ENCODE measurements at places on chromosomes 1 and 21.
A peak's percentile ranks its signal among the peaks of the same experiment; 100 is the strongest.

- no peak for DNase-seq
Observed at GRCh38 chr1:192518700-192519099, 56.9 kb upstream of the RGS1 start.

DNA sequence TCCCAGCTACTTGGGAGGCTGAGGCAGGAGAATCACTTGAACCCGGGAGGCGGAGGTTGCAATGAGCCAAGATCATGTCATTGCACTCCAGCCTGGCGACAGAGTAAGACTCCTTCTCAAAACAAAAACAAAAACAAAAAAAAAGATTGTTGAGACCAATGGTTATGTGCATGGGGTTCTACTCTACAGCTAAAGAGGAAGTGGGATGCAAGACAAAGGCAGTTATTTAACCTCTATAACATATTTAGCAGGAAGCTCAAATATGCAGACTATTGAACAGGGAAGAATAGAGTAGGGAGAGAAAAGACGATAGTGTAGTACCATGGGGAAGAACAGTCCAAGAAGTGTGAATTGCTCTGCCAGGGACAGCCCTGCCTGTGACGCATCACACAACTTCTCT lies 227.7 kb downstream of the SMYD3 start:
- no peak for DNase-seq

GRCh38 chr1:181656491-181656890 lies 173.2 kb downstream of the CACNA1E start:
- DNase-seq: no peak

- no peak for DNase-seq
Observed at GRCh38 chr1:204932573-204932909, 61.9 kb downstream of the NFASC start.

DNA sequence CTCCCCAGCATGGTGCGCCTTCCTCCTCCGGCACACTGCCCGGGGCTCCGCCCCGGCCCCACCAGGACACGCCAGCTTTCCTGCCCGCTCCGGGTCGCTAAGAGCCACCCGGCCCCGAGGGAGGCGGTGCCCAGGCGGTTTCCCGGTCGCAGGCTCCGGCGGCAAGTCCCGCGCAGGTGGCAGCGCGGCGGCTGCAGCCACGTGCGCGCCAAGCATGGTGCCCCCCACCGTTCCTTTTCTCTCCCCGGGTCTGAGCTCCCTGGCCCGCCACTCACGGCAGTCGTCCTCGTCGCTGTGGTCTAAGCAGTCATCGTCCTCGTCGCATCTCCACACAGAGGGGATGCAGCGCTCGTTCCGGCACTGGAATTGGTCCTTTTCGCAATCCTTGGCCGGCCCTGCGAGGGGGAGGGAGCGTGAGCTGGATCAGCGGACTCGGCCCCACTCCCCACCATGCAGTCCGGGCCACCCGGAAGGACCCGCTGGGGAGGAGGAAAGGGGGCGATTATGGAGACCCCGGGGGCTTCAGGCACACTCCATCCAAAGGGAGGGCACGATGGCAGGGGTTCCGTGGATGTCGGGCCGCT lies 1.2 kb downstream of the LRP8 start:
- peak; percentile 19 for DNase-seq

GRCh38 chr1:155776414-155776813 lies 80.6 kb downstream of the GON4L start:
- DNase-seq: no peak

DNA sequence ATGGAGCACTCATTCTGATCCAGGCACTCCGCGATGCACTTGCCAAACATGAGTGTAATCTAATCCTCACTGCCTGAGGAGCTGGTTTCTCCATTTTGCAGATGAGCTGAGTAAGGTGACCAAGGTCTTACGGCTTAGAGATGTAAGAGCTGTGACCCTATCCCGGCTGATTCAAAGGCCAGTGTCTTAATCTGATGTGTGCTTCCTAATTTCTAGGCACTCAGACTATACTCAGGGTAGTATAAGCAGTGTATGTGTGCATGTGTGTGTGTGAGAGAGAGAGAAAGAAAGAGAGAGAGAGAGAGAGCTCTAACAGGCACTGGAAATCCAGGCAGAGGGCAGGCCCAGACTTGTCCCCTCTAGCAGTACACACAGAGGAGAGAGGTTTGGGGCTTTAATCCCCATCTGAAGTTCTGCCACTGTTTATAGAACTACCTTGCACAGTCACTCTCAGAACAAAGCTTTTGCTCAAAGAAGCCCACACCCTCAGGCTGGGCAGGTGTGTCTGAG lies 188.2 kb downstream of the ZBTB18 start:
- no peak for DNase-seq

DNA sequence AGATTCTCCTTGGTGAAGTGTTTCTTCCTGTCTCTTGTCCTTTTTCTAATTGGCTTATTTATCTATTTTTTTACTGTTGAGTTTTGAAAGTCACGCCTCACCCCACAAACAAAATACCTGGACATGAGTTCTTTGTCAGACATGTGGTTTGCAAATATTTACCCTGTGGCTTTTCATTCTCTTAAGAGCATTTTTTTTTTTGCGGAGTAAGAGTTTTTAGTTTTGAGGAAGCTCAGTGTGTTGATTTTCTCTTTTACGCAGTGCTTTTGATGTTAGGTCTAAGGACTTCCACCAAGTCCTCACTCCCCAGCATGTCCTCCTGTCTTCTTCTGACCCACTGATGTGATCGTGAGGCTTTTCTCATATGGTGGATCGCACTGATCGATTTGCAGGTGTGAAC lies 7.6 kb downstream of the DFFB start:
- DNase-seq: no peak

- DNase-seq: no peak
Observed at GRCh38 chr1:43270421-43271095, 775 bp downstream of the TMEM125 start.

- peak; percentile 13 for DNase-seq
Observed at GRCh38 chr1:230426246-230427093, at the start of gene PGBD5. PGBD5 (minus strand) TSS chr1:230426332; CDS start chr1:230425928, 404 bp downstream.

DNA sequence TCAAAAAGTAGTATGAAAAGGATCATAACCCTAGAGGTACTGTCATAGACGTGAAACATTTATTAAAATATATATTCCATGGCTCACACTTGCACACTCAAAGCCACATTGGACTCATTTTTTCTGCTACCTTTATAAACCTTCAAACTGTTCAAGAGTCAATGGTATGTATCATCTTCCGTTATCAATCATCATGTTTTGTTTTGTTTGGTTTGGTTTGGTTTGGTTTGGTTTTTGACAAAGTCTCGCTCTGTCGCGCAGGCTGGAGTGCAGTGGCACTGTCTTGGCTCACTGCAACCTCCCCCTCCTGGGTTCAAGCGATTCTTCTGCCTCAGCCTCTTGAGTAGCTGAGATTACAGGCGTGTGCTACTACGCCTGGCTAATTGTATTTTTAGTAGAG lies 1.8 kb downstream of the IFNAR2 start:
- no peak for DNase-seq

- DNase-seq: no peak
Observed at GRCh38 chr1:203521074-203521794, 27.3 kb downstream of the OPTC start.

DNA sequence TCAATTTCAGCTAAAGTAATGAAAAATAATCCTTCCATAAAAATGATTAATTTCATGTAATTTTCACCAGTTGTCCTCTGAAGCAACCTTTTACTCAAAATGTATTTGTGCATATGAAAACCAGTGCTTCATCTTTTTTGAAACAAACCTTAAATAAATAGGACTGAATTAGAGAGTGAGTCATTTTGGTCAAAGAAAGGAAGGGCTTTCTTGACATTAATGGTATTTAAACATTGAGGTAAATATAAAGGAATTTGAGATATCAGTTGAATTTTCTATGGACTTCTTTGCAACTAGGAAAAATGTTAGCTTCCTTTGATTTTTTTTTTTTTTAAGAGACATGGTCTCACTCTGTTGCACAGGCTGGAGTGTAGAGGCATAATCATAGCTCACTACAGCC lies 38.7 kb downstream of the SNX7 start:
- DNase-seq: no peak

DNA sequence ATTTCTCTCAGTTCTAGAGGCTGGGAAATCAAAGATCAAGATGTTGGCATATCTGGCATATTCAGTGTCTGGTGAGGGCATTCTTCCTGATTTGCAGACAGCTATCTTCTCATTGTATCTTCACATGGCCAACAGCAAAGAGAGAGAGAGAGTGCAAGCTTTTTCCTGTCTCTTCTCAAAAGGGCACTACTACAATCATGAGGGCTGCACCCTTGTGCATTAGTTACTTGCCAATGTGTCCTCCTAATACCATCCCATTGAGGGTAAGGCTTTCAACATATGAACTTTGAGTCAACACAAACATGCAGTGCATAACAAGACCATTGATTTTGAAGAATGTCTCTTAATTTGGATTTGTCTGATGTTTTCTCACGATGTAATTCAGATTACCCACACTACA lies 78.0 kb downstream of the CCDC30 start:
- DNase-seq: no peak

GRCh38 chr1:167912294-167912693 lies 1.6 kb downstream of the ADCY10 start:
- DNase-seq: no peak

DNA sequence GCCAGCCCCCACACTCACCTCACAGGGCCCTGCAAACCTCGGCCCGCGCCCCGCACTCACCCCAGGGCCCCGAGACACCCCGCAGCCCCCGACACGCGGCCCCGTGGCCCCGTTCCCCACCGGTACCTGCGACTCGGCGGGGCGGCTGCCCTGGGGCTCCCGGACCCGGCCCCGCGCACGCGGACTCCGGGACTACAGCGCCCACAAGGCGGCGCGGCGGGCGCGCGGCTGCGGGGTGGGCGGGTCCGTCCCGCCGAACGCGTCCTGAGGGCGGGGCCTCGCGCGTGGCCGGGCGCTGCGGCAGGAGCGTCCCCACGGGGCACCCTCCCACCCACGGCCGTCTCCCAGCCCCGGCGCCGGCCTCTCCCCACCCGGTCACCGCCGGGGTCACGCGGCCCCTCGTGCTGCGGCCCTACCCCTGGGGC lies at the start of gene SLC19A1:
SLC19A1 (minus strand) TSS at position 199 of the 425 bp plus-strand sequence. CDS start 4,481 bp downstream, outside the sequence.
- DNase-seq: peak; percentile 52

DNA sequence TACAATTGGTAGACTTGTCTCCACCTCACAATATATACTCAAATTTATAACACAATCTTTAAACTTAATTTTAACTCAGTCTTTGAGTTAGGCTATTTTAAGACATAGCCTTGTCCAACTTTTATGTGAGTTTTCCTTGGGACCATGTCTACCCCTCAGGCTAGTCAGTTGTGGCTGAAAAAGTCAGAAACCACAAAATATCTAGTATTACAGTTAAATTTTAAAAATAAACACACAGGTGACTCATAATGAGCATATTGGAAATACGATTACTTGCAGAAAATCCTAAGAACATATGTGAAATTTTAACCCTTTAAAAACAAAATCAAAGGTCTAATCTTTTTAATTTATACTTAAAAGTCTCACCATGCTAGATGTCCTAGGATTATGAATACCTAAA lies 4.8 kb upstream of the ASB17 start:
- no peak for DNase-seq

GRCh38 chr1:236122176-236122575 lies 20.2 kb upstream of the GPR137B start:
- no peak for DNase-seq

DNA sequence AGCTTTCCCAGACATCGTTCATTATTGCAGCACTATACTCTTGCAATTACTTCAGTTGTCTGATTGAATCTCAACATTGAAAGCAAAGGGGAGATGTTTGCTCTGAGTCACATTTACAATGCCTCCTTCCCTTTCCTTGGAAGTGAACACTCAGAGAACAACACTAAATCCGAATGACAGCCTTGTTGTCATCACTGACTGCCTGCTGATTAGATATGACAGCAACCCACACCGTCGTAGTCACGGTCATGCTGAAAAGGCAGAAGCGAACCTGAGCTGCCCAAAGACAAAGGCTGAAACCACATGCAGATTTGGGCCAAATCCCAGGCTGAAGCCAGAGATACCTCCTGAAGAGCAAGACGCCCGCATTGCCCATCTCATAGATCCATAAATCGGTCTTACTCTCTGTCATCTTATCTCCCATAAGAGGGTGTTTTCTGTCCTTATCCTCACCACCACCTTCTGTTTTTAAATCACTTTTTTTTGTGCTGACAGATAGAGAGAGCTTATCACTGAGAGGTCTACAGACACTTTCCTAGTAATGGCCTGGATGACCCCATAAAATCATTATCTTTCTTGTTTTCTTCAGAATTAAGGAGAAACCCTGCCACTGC lies 47.5 kb downstream of the TMCO4 start:
- DNase-seq: no peak

- DNase-seq: no peak
Observed at GRCh38 chr1:162422662-162423375, 10.9 kb upstream of the SH2D1B start.

- DNase-seq: no peak
Observed at GRCh38 chr1:4784761-4785160, 130.4 kb downstream of the AJAP1 start.

GRCh38 chr1:32334864-32335534 lies 1.0 kb downstream of the MARCKSL1 start:
- DNase-seq: peak; percentile 44

GRCh38 chr1:51776408-51776807 lies 102.1 kb downstream of the NRDC start:
- no peak for DNase-seq

DNA sequence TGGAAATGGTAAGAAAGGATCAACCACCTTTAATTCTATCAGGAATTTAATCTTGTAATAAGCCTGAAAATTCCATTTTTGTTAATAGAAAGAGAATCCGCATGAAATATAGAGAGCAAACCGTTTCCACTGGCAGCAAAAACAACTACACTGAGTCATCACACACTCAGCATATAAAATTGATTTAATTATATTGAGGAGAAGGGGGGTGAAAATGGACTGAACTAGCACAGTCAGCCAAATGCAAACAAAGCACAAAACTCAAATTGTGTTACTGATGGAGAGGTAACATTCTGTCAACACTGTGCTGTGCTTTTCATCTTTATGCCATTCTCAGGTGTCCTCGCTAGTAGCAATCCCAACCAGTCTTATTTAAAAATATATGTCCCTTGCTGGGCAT lies 1583.9 kb downstream of the MRPL39 start:
- no peak for DNase-seq

DNA sequence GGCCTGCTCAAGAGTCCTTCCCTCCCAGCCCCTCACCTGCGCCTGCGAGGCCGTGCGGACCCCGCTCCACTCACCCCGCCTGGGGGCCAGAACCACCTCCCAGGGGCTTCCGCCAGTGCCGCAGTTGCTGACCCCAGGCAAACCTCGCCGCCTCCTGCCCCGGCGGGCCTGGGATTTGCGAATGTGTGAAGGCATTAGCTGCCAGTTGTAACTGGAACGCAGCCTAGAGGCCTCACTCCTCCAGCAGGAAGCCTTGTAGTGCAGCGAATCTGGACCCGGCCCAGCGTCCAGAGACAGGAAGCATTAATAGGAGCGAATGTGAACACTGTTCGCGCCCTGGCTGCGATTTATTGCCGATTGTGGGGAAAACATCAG lies 140.9 kb upstream of the ARHGEF16 start:
- no peak for DNase-seq

- no peak for DNase-seq
Observed at GRCh38 chr1:54297596-54298283, 97.8 kb downstream of the MRPL37 start.

Data from central memory CD8-positive, alpha-beta T cell (primary cell).